COR-L47 (cell line): ENCODE measurements at places on chromosomes 2 and 18.

DNA sequence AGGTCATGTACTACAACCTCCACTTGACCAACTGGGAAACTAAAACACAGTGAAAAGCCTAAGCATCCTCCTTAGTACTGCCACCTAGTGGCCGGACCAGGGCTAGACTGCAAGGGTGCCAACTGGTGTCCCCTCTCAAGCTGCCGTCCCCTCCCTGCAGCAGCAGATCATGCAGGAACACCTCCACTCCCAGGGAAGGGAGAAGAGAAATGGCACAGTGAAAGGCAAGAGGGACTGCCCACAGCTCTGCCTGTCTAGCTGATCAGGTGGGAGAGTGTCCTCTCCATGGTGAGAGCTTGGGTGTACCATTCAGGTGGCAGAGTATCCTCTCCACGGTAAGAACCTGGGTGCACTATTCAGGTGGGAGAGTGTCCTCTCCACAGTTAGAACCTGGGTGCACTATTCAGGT, 78.1 kb downstream of the AAK1 start:
- DNase-seq: peak; percentile 17

GRCh38 chr2:195587966-195588365, 69.1 kb upstream of the SLC39A10 start:
- DNase-seq: no peak

GRCh38 chr2:240421381-240421780, 14.1 kb upstream of the GPC1 start:
- DNase-seq: no peak

DNA sequence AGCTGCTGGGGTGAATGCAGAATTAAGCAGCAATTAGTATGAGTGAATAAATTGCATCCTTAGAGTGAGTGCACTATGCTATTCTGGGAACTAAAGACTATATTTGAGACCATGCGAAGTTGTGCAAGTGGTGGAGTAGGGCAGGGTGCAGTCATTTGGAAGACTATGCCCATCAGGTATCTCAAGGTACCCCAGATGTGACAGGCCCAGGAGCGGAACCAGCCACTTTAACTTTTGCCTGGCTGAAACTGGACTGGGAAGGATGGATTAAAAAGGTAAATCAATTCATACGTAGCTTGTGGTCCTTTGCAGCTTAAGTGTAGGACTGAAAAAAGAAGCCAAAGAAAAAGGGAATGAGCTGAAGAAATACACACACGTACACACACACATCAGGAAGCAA, 1.7 kb downstream of the KYNU start:
- DNase-seq: no peak

DNA sequence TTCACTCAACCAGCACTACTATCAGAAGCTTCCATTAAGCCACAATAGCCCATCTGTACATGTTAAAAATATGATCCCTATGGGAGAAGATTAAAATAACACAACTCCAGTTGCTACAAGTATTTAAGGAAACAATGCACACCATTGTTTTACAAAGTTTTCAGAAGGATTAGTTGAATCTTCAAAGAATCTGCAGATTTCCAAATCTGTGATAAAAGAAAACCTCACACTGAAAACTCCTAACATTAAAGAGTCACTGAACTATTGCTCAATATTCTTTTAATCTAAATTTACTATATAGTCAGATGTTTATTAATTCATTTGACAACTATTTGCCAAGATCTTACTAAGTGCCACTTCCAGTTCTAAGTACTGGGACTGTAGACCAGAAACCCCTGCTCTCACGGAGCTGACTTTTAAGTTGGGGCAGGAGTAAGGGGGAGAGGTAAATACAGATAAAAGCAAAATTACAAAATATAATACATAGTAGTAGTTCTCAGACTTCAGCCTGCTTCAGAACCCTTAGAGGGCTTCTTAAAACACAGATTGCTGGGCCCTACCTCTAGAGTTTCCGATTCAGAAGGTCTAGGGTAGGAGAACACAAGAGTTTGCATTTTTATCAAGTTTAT, 94.4 kb downstream of the STK39 start:
- no peak for DNase-seq

GRCh38 chr2:309954-310510, 22.1 kb upstream of the ALKAL2 start:
- no peak for DNase-seq

DNA sequence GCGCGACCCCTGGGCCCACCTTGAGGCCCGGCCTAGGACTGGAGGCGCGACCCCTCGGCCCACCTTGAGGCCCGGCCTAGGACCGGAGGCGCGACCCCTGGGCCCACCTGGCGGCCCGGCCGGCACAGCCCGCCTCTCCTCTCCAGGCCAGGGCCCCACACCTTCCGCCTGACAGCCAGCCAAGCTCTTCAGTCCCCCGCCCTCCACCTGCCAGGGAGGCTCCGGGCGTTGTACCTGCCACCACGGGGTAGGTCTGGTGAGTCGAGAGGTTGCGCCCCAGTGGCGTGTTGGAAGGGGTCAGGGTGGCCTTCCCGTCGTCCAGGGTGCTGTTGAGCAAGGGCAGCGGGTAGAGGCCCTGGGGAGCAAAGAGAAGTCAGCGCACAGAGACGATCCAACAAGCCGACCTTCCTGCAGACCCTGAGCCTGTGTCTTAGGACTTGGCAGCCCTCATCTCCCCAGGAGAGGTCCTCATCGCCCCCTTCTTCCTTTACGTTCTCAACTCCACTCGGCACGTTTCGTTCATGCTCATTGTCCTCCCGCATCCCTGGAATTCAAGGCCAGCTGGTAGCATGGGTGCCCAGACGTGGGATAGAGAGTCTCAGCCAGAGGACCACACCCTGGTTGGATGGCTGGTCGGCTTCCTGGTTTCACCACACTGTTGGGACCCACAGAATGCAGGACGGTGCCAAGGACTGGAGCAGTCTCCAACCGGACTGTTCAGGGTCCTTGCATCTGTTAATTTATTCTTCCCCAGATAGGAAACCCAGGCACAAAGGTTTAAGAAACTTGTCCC, 42.2 kb downstream of the PAX8 start:
- DNase-seq: no peak

GRCh38 chr18:61350578-61350977, 17.3 kb downstream of the CDH20 start:
- DNase-seq: no peak

- DNase-seq: no peak
Measured at GRCh38 chr2:238320648-238321281, 447 bp downstream of the TRAF3IP1 start.

GRCh38 chr2:38064801-38065501, 11.0 kb downstream of the CYP1B1 start:
- no peak for DNase-seq

- no peak for DNase-seq
Measured at GRCh38 chr18:75154259-75154658, 54.7 kb downstream of the PTGR3 start.

GRCh38 chr2:200670313-200670712, 84.5 kb downstream of the AOX1 start:
- DNase-seq: no peak

DNA sequence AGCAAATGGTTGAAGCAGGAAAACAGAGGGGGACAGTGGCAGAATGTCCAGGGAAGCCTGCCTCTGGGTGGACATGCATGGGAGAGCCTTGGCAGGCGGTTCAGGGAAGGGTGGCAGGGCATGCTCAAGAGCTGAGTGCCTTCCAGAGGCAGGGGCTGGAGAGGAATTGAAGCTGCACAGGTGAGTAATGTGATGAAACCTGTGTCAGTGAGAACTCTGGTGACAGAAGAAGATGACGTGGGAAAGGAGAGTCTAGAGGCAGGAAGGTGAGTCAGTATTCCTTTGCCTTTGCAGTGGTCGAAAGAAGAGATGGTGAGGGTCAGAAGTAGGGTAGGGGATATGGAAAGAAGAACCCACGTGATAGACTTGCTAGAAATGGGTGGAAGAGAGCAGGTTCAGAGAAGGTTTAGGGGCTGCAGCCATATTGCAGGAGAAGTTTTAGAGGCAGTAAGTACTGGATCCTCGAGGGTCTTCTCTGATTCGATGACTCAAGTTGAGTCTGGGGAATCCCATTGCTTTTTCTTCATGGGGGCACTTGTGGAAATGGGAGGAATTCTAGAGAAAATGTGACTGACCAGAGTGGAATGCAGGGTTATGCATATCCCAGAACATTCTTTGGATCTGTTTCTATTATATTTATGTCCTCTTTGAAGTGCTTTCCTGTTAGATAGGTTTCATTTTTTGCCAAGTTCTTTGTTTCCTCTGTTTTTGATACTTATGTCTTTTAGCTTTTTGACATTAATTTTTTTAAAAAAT, 37.4 kb downstream of the TMEM87B start:
- DNase-seq: no peak

- DNase-seq: no peak
Measured at GRCh38 chr2:121591199-121591598, 58.1 kb downstream of the CLASP1 start.

- DNase-seq: no peak
Measured at GRCh38 chr2:169464882-169465281, 14.4 kb upstream of the BBS5 start.

DNA sequence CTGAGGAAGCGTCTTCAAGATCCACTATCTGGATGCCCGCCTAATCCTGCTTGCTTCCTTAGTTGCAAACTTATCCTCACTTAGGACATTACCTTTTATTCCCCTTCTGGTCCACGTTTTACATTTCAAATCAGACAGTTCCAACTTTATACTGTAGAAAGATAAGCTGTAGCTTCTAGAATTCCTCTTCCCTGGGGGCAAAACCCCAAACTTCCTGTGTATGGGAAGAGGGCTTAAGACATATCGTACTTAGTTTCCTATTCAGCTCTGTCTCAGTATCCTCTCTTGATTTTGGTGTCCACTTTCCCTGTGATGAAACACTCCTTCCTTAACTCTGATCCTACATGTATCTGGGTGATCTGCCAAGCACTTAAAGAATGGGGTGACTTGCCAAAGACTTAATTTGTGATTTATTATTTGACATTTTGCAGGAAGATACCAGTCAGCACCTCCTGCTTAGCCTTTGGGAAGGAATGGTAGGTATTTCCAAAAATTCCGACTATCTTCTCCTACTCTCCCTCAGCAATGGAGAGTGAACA, 245.2 kb downstream of the CDCA7 start:
- DNase-seq: no peak

- no peak for DNase-seq
Measured at GRCh38 chr2:191389288-191389687, 144.1 kb downstream of the MYO1B start.

DNA sequence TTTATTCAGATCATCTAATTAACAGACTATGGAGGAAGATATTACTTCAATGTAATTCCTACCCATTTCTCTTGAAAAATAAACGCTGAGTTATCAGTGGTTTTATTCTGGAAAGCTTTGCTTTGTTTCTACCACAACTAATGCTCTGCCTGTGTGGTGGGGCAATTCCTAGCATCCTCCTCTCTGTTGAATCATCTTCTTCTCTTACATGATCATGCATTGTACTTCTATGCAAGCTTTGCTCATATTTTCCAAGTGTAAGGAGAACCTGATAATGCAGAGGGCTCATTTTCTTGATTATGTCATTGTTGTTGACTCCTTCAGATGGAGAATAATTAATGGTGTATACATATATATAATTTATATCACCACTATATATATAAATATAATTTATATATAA, 46.7 kb downstream of the CCDC195 start:
- no peak for DNase-seq

DNA sequence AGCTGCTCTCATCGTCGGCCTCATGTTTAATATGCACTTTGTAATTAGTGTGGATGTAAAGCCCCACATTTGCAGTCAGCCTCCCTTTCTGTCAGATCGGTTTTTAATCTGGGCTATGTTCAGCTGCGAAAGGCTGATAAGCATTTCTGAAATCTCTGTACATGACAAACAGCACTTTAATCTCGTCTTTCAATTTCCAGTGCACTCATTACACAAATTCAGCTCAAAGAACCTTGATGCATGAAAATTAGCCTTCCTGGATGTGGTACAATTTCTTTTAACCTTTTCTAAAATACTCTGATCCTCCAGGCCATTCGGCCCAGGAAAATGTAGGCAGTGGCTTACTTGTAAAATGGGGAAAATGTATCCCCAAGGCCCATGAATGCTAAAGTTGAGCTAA, 265.1 kb downstream of the RND3 start:
- no peak for DNase-seq

DNA sequence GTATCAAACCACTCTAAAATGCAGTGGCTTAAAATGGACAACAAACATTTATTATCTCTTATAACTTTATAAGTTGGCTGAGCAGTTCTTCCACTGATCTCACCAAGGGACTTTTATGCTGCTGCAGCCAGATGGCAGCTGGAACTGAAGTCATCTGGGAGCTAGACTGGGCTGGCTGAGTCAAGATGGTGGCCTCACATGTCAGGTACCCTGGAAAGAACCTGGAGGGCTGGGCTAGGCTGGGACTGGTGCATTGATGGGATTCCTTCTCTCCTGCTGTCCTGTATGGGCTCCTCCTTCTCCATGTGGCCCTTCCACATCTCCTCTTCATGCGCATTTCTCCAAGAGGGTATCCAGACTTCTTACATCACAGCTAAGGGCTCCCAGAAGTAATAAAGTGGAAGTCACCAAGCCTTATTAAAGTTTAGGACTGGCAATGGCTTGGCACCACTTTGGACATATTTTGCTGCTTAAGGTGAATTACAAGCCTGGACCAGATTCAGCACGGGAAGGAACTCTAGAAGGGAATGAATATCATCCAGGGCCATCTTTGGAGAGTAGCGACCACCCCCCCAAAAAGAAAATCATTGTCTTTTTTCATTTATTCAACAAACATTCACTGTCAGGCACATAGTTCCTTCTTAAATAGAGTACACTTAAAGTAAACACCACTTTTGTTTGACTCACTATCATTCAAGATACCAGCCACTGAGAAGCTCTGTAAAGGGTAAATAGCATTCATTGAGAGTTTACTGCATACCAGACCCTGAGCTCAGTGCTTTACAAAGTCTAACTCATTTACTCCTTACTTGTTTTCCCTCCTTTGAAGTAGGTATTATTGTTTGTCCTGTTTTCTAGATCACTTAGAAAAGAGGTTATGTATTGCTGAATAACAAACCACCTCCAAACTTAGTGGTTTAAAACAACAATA, 138.0 kb downstream of the ZFP36L2 start:
- no peak for DNase-seq

- DNase-seq: no peak
Measured at GRCh38 chr18:62448426-62448825, 74.4 kb upstream of the ZCCHC2 start.

DNA sequence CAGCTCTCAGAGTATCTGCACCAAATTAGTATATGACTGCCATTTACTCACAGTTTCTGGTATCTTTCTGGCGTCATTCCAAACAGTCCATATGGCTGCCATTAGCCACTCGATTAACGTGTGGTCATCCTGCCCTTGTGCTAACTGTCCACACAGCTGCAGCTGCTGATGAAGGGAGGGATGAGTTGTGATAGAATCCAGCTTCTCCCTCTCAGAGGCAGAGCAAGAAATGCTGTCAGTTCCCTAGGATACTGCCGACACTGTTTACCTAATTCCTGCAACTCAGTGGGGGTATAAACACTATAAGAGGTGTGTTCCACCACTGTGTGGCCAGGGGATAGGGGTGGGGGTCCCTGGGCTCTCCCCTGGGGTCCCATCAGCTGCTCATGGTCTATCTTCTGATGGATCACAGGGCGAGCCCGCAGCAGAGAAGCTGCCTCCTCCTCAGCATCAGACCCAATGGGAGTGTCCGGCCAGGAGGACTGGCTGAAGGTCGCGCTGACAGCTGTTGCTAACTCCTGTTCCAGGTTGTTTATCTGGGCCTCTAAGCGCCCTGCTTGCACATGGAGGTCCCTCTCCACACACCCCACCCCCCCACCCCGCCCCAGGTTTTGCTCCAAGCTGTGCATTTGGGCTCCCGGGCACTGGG, 17.3 kb upstream of the KLHL23 start:
- DNase-seq: peak; percentile 69
